ENCODE measurements at places on chromosomes 3 and 15. TPM values are rescaled to one million over a fixed set of nuclear protein-coding genes. Genes with fewer than 3 reads are reported as not detected.

ZPLD1 gene
- total RNA-seq = 0.07 TPM

FMN1 gene
- 1.3 TPM for total RNA-seq

CLDN1 gene
- 15.1 TPM for total RNA-seq

TMEM212 gene
- total RNA-seq = not detected

DNA sequence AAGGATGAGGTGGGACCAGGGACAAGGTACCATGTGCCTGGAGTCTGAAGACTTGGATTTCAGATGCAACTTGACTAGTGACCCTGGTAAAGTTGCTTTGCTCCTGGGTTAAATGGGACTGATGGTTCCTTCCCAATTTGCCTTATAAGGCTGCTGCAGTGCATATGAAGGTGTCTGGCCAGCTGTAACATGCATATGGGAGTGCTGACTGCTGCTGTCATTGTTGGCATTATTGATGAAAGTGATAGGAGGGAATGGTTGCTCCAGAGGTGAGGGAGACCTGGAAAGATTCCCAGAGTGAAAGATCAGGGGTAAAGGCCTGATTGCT is 20.5 kb downstream of the CYP8B1 start:
- H3K27me3 ChIP-seq = no peaks in the 10 kb centered on the region
- no peak for DNase-seq
- H3K4me3 ChIP-seq = no peak overlapping the region
- H3K4me1 ChIP-seq = no peaks in the 10 kb centered on the region

DNA sequence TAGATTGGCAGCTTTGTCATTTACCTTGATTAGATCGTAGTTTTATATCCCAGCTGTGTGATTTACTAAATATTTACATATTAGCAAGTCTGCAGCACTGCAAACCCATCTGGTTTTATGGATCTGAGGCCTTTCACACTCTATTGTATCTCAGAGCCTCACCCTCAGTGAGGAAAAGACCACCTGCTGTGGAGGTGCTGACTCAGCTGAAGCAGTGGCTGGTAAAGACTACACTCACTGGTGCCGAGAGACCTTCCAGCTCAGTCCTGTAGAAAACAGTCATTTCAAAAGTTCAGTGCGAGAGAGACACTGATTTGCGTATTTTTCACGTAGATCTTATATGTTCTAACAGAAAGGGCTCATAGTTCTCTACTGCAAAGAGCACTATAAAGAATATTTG is 307.8 kb upstream of the TPM1 start:
- H3K27me3 ChIP-seq = no peaks in the 10 kb centered on the region
- no peak overlapping the region for H3K4me3 ChIP-seq
- no peaks in the 10 kb centered on the region for H3K4me1 ChIP-seq
- no peak for DNase-seq
- H3K27ac ChIP-seq = no peak overlapping the region

DNA sequence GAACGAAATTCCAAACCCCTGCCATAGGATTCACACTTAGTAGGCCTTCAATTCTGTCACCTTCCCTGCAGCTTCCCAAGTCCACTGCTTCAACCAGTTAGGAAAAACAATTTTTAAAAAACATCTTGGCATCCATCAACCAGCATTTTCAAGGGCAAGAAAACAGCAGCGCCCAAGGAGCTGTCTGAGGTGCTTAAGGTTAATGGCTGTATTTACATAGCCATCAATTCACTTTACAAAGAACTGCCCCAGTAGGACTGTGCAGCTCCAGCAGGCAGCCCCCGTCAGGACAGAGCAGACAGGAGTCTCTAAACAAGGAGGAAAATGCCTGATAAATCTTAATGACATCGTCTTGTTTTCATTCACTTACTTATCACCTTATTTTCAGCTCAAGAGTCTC is 13.3 kb downstream of the TAFA4 start:
- DNase-seq = no peak
- H3K36me3 ChIP-seq = no peaks in the 10 kb centered on the region
- no peaks in the 10 kb centered on the region for H3K27me3 ChIP-seq
- H3K4me1 ChIP-seq = no peaks in the 10 kb centered on the region

Measured in uterus (tissue), 4 donors.